ENCODE measurements at places on chromosomes 4 and X. TPM values are rescaled to one million over a fixed set of nuclear protein-coding genes. Genes with fewer than 3 reads are reported as not detected.
A peak's percentile ranks its signal among the peaks of the same experiment; 100 is the strongest.

The RS1 gene
- 0.07 TPM for polyA plus RNA-seq

The USP26 gene
- not detected for polyA plus RNA-seq

The TCEAL3 gene
- 31.7 TPM for polyA plus RNA-seq

The NSG1 gene
- polyA plus RNA-seq: 3.6 TPM

The ASB5 gene
- 0.26 TPM for polyA plus RNA-seq

The EVC gene
- polyA plus RNA-seq: 56.3 TPM

The NIPAL1 gene
- polyA plus RNA-seq: 13.7 TPM

The PCSK1N gene
- polyA plus RNA-seq: 14.9 TPM

GRCh38 chr4:8916351-8916885 is 44.8 kb upstream of the HMX1 start:
- DNase-seq: no peak

DNA sequence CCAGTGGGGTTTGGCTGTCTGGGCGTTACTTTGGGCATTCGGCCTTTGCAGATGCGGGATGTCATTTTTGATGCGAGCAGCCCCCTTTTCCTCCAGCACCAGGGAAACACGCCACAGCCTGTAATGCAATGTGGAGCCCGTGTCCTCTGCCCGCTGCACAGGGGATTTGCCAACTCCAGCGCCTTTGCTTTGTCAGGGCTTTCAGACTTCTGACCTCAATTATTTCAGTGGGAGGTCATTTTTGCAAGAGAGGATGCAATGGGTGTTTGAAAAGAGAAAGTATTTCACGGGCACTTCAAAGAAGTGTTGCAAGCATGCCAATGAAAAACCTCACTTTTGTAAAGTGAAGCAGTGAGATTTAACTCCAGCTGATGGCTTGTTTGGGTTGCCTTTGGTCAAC is 11.5 kb downstream of the CLCN4 start:
- no peak for DNase-seq

GRCh38 chr4:11894977-11895376 is 466.3 kb upstream of the HS3ST1 start:
- no peak for DNase-seq

GRCh38 chrX:1212532-1212931 is at the start of gene CRLF2:
Gene CRLF2, minus strand, starts transcription at chrX:1212649. Its CDS starts 15 bp downstream, at chrX:1212634.
- no peak for DNase-seq

DNA sequence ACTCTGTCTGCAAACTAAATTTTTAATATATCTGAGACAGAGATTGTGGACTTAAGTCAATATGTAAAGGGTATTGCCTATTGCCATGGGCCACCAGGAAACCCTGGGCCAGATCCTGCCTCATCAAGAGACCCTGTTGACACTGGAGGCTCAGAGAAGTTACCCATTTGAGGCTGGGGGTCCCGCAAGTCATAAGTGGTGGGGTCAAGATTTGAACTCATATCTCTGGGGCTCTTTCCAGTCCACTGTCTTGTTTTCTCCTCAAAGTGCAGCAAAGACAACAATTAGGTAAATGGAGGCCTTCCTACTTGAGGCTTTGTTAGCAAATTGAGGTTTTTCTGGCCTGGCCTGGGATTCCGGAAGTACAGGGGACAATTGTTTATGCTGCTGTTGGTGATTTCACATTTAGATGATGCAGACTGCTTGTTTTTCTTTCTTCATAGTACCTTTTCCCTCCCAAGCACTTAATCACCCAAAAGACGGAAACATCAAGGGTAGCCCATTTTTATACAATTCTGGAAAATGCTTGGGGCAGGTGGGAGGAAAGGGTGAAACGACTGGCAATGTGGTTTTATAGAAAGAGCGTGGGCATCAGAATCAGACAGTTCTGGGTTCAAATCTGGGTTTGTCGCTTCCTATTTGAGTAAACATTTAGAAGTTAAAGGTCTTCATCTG is 160.0 kb downstream of the SMIM20 start:
- no peak for DNase-seq

GRCh38 chrX:149453030-149453429 is 52.1 kb downstream of the IDS start:
- no peak for DNase-seq

- DNase-seq: no peak
These were observed 158.8 kb downstream of the TECRL start for GRCh38 chr4:64250488-64250887.

DNA sequence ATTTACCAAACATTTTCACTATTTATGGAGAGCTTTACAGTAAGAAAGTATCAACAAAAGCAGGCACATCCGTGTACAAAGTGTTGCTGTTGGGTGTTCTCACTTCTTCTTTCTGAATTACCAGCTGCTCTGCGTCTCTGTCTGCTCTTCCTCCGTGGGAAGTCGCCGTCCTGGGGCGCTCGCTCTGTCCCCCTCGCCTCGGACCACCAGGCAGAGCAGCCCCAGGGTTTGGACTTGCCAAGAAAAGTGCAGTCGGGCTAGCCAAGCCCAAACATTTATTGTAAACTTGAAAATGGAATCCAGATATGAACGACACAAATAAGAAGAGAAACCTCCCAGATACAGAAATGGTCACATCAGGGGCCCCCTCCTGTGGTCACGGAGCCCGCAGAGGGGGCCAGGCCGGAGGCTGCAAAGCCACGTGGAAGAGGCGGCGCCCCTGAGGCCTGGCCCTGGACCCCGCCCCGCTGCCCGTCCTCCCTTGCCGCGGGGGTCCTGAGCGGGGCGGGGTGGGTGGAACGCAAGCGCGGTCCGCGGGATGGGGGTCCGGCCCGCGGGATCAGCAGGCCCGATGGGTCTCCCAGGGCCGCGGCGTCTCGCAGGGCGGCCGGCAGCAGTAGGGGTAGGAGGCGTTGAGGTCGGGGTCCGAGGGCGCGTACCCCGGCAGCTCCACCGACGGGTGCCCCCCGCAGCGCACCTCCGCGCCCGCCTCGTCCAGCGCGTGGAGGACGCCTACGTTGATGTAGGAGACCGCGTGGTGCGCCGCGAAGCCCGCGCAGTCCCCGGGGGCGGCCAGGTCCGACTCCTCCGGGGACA is 1.5 kb downstream of the TMEM271 start:
- no peak for DNase-seq

DNA sequence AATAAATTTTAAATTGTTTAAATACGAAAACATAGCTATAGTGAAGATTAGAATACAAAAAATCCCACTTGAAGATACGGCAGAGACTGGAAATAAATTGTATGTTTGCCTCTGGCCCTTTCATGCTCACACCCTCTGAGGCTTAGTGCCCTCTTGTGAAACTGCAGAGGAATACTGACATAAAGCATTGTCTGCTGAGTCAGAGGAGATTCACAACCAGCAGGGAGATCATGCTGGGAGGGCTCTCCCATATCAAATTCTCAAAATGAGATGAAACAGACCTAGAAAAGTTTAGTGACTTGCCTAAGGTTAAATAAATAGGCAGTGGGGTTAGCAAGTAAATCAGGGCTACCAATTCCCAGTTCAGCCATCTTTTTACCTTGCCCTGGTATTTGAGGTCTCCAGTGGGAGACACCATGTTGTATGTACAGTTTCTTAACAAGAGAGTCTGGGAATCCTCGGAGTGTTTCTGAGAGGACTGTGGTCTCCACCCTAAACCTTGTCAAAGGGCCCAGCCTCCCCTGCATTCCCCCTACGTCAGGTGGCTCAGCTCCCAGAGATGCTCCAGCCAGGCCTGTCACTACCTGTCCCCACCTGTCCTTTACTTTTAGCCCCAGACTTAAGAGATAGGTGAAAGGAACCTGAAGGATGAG is 581.4 kb upstream of the DIPK2B start:
- DNase-seq: no peak

DNA sequence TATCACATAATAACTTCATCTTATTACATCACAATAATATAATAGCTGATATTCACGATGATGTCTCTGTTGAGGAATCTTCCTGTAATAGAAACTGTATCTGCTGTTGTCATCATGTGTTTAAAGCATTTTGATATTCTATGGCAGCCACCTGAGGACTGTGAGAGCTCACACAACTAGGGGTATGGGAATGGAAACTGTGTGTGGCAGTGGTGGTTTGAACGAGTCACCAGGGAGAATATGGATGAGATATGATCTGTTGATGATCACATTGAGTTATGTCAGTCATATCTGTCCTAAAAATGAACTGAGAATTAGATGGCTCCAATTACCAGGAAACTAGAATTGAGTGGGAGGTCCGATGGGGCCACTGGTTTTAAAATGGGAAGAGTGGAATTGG is 169.6 kb downstream of the MID1IP1 start:
- DNase-seq: no peak

GRCh38 chr4:169619518-169619957 is 840 bp upstream of the CLCN3 start:
- DNase-seq: peak; percentile 58

DNA sequence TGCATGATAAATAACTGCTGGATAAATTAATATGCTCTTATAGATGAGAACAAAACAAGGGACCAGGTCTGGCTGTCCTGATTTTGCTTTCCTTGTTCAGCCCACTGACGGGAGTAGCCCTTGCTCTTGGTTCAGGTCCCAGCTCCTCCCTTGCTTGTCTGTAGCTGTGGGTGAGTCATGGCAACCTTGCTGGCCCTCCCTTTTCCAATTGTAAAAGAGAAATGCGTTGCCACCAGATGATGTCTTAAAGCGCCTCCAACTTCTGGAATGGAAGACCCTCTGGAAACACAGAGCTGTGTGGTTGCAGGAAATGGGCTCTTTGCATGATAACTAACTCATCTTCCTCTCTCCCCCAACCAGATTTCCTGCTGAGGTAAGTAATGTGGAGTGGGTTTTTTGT is 171.4 kb downstream of the AASDH start:
- DNase-seq: no peak

GRCh38 chr4:79306795-79307194 is 19.1 kb downstream of the NAA11 start:
- no peak for DNase-seq

- DNase-seq: no peak
These were observed 17.7 kb downstream of the ACSL1 start for GRCh38 chr4:184807797-184808712.

DNA sequence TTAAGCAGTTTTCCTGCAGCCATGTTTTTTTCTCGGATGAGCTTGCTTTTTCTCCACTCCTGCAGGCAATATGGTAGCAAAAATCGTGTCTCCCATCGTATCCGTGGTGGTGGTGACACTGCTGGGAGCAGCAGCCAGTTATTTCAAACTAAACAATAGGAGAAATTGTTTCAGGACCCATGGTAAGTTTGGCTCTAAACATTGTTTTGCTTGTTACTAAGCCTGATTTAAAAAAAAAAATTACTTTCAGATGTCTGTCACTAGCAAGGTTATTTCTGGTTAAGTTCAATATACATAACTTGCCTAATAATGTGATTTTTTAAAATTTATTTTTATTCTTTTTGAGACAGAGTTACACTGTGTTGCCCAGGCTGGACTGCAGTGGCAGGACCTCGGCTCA is 17.5 kb upstream of the GYG2 start:
- DNase-seq: no peak

- no peak for DNase-seq
These were observed 48.1 kb downstream of the SMC1A start for GRCh38 chrX:53374222-53374820.

GRCh38 chr4:147332091-147332490 is 148.8 kb upstream of the EDNRA start:
- no peak for DNase-seq

DNA sequence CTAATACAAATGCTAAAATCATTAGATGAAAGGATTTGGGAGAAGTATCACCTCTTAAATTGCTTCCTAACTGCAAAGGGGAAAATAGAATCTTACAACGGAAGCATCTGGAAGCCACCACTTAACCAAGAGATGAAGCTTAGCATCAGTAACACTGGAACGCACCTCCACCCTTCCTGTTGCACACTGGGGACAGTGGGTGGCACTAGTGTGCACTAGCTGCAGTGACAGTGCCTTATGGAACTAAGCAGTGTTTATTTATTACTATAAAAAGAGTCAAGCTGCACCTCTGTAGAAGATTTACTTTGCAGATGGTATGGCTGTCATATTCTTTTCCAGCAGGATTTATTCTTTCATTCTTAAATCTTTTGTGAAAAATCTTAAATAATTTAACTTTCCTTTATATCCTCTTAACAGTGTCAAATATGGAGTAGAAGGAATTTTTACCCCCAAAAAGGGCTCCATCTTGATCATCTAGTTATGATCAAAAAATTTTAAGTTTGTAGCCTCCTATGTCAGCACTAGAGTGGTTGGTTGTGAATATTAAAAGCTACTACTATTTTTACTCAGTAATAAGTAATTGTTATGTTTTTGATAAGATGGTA is 76.7 kb downstream of the SCD5 start:
- DNase-seq: no peak

DNA sequence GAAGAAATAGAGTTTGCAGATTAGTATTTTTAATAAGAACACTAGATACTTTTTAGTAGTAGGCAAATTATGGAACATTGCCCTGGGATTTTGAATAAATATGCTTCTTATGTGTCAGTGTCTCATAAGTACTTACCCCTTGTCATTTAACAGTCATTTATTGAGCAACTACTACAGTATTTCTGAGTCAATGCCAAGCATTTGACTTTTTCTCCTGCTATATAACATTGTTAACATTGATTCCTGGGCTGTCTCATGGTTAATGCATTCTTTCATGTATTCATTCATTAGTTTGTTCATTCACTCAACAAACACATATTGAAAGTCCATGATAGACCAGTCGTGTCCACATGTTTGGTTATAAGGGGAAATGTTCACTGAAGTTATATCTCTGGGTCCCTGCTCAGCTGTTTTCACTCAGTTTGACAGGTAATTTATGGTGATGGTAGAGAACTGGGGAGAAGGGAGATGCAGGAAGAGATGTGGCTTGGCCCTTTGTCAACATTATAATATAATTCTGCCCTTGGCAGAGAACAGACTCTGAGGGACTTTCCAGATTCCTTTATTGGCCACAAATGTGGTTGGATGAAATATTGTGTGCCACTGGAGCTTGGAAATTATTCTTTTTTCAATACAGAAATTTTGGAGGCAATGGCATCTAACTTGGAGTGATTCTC is 49.8 kb downstream of the OSTC start:
- no peak for DNase-seq

Data from renal pelvis (tissue), 12 donors.